Daoy (cell line): ENCODE measurements at places on chromosomes 4 and X. TPM values are rescaled to one million over a fixed set of nuclear protein-coding genes. Genes with fewer than 3 reads are reported as not detected.

GRCh38 chrX:70618467-70618866, 173.8 kb downstream of the DLG3 start:
- no peak for DNase-seq

- no peak for DNase-seq
Measured at GRCh38 chrX:29542152-29542551, 673.2 kb upstream of the MAGEB2 start.

- no peak for DNase-seq
Measured at GRCh38 chr4:174279433-174280155, 3.9 kb downstream of the FBXO8 start.

- DNase-seq: no peak
Measured at GRCh38 chrX:70042399-70043371, 7.1 kb downstream of the AWAT2 start.

- peak; percentile 10 for DNase-seq
Measured at GRCh38 chr4:21768349-21769310, 179.9 kb downstream of the KCNIP4 start.

AMTN gene
- 98.3 and 106 TPM in 2 replicates for total RNA-seq

NXF2 gene
- 1.9 and 3.5 TPM in 2 replicates for total RNA-seq
